Esophagus squamous epithelium (tissue), 5 donors: ENCODE measurements at places on chromosomes 16 and 17.

- no peak for DNase-seq
Measured at GRCh38 chr17:61758430-61758829, 104.9 kb downstream of the BRIP1 start.

GRCh38 chr17:79985361-79985942 lies 50.2 kb downstream of the TBC1D16 start:
- no peak for DNase-seq

GRCh38 chr16:11024333-11025053 lies 80.1 kb downstream of the CLEC16A start:
- no peak for DNase-seq

GRCh38 chr16:87653234-87653633 lies 50.9 kb downstream of the JPH3 start:
- no peak for DNase-seq

DNA sequence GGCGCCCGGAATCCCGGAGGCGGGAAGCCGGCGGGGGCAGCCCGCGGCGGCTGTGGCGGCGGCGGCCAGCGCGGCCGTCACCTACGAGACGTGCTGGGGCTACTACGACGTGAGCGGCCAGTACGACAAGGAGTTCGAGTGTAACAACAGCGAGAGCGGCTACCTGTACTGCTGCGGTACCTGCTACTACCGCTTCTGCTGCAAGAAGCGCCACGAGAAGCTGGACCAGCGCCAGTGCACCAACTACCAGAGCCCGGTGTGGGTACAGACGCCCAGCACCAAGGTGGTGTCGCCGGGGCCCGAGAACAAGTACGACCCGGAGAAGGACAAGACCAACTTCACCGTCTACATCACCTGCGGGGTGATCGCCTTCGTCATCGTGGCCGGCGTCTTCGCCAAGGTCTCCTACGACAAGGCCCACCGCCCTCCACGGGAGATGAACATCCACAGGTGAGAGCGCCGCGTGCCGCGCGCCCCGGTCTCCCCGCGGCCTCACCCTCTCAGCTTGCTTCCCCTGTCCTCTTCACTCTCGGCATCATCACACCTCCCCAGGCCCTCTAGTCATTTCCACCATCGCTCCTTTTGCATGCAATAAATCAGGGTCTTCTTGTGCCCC lies 706 bp downstream of the SHISA6 start:
- DNase-seq, result no peak

- DNase-seq, result no peak
Measured at GRCh38 chr16:27408602-27409031, 6.6 kb downstream of the IL21R start.

DNA sequence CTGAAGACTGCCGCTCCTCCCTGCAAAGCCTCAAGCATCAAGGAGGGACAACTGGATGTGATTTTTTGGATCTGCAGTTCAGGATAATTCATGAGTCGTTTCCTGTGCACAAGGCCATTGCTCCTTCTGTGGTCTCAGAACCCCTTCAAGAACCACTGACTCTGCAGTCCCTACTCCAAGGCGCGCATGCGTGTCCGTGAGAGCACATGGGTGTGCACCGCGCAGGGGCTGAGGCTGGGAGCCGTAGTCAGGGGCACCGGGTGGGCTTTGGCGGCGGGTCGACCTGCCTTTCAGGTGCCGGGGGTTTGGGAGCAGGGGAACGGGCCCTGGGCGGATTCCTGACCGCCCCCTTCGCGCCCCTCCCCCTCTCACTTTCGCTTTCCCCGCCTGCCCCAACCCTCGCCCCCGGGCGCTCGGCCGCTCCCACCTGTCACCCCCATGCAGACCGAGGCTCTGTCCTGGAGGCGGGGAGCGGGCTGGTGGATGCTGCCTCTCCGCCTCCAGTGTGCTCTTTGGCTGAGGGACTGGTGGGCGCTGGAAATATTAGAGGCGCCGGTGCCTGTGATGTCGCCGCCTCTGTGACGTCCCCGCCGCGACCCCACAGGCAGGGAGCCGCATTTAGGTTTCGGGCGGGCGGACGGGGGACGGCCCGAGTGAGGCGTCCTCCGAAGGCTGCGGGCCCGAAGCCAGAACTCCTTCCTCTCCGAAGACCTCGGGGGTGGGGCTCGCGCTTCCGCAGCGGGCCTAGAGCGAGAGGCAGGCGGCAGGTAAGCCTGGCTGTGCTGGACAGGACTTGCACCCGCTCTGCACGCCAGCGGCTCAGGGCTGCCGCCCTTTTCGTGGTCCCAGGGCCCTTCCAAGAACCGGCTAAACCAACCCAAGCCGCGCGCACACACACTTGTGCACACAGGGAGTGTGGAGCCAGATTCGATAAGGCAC lies at the start of gene SPATA32:
Gene SPATA32, minus strand, starts transcription at position 518 of the 939 bp plus-strand sequence. Its CDS starts 78 bp downstream, at position 440.
- no peak for DNase-seq

DNA sequence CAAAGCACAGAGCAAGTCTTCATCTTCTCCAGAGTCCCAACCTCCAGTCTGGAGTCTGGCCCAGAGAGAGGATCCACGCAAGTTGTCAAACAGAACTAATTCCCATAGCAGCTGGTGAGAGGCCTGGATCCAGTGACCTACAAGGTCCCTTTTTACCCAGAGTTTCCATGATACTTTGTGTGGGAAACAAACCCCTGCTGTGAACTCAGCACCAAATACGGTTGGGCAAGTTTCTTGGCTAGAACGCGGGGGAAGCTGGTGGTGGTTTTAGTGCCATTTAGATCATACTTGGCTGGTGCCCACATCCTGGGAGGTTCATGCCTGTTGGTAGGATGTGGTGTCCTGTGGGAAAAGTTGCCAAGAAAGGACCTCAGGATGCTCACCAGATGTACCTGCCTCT lies 18.1 kb downstream of the TMC7 start:
- no peak for DNase-seq

DNA sequence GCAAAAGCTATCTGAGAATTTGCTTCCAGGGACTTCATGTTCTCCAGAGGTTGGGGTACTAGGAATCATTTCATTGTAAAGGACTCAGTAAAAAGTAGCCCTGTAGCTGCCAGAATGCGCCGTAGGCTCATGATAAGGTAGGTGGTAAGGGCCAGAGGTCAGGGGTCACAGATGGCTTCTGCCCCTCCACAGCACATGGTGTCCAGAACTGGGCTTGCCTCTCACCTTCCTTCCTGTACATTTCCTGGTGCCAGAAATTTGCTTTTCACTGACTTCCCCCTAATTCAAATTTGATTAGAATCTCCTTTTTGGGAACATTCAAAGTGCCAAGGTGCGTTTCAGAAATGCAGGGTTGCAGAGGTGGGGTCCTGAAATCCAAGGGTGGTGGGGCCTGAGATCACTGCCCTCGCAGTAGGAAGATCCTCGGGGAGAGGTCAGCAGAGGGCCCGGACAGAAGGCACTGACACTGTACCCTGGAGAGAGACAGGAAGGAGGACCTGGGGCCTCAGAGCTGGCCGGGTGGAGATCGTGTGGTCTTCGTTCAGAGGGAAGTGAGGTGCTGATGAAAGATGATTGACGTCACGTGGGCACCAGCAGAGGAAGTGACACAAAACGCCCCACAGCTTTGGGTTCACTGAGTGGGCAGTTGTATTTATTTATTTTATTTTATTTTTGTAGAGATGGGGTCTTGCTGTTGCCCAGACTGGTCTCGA lies 25.5 kb upstream of the METRNL start:
- no peak for DNase-seq
